Naive thymus-derived CD8-positive, alpha-beta T cell (primary cell): ENCODE measurements at places on chromosomes 16 and 17. TPM values are rescaled to one million over a fixed set of nuclear protein-coding genes. Genes with fewer than 3 reads are reported as not detected.

DNA sequence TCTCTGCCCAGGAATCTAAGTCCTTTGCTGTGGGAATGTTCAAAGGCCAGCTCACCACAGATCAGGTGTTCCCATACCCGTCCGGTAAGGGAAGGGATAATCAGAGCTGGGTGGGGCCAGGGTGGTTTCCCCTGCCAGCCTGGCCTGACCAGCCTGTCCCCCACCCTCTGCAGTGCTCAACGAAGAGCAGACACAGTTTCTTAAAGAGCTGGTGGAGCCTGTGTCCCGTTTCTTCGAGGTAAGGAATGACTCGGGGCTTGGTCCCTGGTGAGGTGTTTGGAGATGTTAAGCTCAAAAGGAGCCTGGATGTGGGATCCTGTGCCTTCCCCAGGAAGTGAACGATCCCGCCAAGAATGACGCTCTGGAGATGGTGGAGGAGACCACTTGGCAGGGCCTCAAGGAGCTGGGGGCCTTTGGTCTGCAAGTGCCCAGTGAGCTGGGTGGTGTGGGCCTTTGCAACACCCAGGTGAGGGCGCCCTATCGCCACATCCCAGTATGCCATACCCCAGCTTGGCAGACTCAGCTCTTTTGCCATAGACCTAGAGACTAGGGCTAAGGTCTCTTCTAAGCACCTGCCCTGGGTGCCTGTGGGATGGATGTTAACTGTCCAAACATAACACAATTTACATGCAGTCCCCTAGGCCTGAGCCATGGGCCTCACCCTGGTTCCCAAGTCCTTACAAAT lies 997 bp downstream of the ACADVL start:
- peaks cover 26% of the 10 kb centered on the region for H3K36me3 ChIP-seq
- peak overlapping the region; percentile 94 for H3K4me3 ChIP-seq
- no peaks in the 10 kb centered on the region for H3K27me3 ChIP-seq
- peak; percentile 47 for DNase-seq

- no peaks in the 10 kb centered on the region for H3K36me3 ChIP-seq
- no peaks in the 10 kb centered on the region for H3K27me3 ChIP-seq
- no peak overlapping the region for H3K27ac ChIP-seq
- H3K4me1 ChIP-seq = no peaks in the 10 kb centered on the region
Measured at GRCh38 chr17:9937241-9937761, 32.2 kb upstream of the RCVRN start.

The RNF222 gene
- 0.19 TPM for total RNA-seq

GRCh38 chr17:7313088-7313889 lies 1.9 kb downstream of the GPS2 start:
- no peaks in the 10 kb centered on the region for H3K27me3 ChIP-seq
- peak overlapping the region; percentile 82 for H3K4me3 ChIP-seq
- peaks cover 65% of the 10 kb centered on the region for H3K4me1 ChIP-seq
- peak overlapping the region; percentile 97 for H3K27ac ChIP-seq
- no peak for DNase-seq

The TMUB2 gene
- 45.8 TPM for total RNA-seq

DNA sequence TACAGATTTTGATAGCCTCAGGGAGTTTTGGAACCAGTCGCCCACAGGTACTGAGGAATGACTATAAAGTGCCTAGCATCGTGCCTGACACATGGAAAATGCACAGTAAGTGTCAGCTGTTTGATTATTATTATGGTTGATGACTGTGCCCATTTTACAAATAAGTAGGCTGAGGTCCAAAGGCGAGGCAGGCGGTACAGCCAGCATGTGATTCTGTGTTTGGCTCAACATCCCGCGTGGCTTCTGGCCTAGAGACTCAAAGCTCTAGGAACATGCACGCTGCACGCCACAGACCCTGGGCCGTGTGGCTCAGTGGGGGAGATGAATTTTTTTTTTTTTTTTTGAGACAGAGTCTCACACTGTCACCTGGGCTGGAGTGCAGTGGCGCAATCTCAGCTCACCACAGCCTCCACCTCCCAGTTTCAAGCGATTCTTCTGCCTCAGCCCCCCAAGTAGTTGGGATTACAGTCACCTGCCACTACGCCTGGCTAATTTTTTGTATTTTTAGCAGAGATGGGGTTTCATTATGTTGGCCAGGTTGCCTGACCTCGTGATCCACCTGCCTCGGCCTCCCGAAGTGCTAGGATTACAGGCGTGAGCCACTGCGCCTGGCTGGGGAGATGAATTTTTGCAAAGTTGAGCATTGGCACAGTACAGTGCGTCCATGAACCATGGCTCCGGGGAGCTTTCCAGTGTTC lies 57.7 kb downstream of the NKD1 start:
- no peak for DNase-seq
- H3K36me3 ChIP-seq = no peaks in the 10 kb centered on the region
- peaks cover 28% of the 10 kb centered on the region for H3K4me1 ChIP-seq
- no peak overlapping the region for H3K4me3 ChIP-seq
- H3K27ac ChIP-seq = no peak overlapping the region
- no peaks in the 10 kb centered on the region for H3K27me3 ChIP-seq

DNA sequence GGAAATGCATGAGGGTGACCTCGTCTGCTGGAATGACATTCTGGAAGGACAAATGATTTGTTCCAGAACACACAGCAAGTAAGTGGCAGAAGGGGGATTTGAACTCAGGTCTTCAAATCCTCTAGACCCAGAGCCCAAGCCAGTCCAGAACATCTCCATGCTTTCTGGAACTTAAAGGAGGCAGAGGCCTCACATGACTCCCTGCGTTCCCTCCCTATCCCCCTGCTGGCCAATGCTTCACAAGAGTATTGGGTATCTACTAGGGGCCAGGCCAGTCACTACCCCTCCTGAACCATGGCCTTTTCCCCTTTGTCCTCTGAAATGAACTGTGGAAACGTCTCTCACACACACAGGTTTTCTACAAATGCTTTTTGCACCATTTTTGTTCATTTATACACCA lies 7.6 kb upstream of the BEAN1 start:
- no peak for DNase-seq
- H3K36me3 ChIP-seq = no peaks in the 10 kb centered on the region
- no peak overlapping the region for H3K27ac ChIP-seq
- H3K27me3 ChIP-seq = peaks cover 11% of the 10 kb centered on the region
- H3K4me1 ChIP-seq = peaks cover 2% of the 10 kb centered on the region

GRCh38 chr17:17172990-17173389 lies 33.1 kb downstream of the PLD6 start:
- no peaks in the 10 kb centered on the region for H3K27me3 ChIP-seq
- peaks cover 70% of the 10 kb centered on the region for H3K36me3 ChIP-seq
- peak overlapping the region; percentile 68 for H3K27ac ChIP-seq
- DNase-seq = no peak
- H3K4me3 ChIP-seq = peak overlapping the region; percentile 26

DNA sequence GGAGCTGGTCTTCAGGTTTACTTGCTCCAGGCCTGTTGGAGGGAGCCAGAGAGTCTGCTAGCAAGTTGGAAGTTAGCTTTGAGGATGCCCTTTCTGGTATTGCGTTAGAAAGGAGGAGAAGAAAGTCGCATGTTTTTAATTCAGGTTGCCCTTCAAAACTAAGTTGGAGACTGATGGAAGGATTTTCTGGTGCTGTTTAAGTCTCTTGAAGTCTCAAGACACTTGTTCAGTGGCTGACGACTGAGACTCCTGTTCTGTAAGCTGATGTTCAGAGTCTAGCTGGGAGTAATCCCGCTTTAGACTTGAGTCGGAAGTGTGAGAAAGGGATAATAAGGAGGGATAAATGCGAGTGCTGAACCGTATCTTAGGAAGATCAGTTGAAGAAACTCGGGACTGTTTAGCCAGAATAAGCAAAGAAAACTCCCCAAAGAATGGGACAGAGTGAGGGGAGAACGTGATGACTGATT lies 740 bp downstream of the AATF start:
- peak overlapping the region; percentile 96 for H3K27ac ChIP-seq
- H3K4me3 ChIP-seq = peak overlapping the region; percentile 88
- no peak for DNase-seq
- H3K36me3 ChIP-seq = peaks cover 23% of the 10 kb centered on the region
- H3K4me1 ChIP-seq = peaks cover 36% of the 10 kb centered on the region

- peaks cover 3% of the 10 kb centered on the region for H3K36me3 ChIP-seq
- H3K27ac ChIP-seq = peak overlapping the region; percentile 98
- H3K27me3 ChIP-seq = no peaks in the 10 kb centered on the region
- DNase-seq = no peak
- peak overlapping the region; percentile 87 for H3K4me3 ChIP-seq
- peaks cover 15% of the 10 kb centered on the region for H3K4me1 ChIP-seq
Measured at GRCh38 chr17:18225642-18226283, 328 bp downstream of the LLGL1 start.

DNA sequence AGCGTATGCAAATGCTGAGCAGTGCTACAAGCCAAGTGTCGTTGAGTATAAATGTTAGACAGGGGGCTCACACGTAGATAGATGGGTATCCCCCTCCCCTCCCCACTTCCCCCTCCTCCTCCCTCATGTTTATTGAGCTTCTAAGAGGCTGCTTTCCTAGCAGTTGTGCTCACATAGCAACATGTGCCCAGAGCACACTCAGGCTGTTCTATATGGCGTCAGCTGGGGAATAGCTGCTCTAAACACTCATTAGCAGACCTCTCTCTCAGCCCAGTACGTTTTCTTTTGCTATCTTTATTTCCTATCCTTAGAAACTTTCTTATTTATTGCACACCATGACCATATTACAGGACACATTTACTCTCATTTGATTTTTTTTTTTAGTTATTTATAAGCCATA lies 1.8 kb downstream of the KCNJ2 start:
- peaks cover 22% of the 10 kb centered on the region for H3K4me1 ChIP-seq
- H3K4me3 ChIP-seq = no peak overlapping the region
- H3K27me3 ChIP-seq = peaks cover 67% of the 10 kb centered on the region
- H3K27ac ChIP-seq = no peak overlapping the region

The SAMD14 gene
- not detected for total RNA-seq

The C17orf50 gene
- 0.38 TPM for total RNA-seq

The C16orf86 gene
- total RNA-seq = 6.1 TPM

DNA sequence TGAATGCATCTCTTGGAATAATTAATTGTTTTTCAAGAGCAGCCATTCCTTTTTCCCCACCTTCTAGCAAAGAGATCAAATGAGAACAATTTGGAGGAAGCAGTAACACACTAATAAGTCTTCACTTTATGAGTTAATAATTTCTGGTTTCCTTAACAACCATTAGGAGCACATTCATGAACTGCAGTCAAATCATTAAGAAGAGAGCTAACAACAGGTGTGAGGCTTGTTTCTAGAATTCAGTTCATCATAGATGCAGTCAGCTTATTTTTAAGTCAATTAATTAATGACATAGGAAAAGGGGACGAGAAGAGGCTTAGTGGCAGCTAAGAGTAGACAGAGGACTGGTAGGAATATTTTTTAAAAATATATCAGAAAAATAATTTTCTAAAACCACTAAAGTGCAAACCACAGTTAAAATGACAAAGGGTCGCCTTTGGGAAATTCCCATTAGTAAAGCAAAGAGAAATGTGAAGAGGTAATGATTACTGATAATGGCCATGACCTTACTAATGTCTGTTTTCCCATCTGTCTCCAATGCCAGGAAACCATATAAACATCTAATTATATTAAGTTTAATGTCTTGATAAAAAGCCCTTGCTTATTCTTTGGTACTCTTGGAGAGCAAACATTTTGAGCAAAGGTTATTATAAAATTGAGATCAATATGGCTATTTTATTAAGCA lies 184.2 kb downstream of the KCNJ2 start:
- H3K4me3 ChIP-seq = no peak overlapping the region
- no peaks in the 10 kb centered on the region for H3K27me3 ChIP-seq
- DNase-seq = no peak
- no peaks in the 10 kb centered on the region for H3K36me3 ChIP-seq

The AATK gene
- total RNA-seq = 0.42 TPM

The TP53TG3B gene
- not detected for total RNA-seq

The OTOP3 gene
- not detected for total RNA-seq

GRCh38 chr17:73684183-73684582 lies 39.9 kb upstream of the SDK2 start:
- H3K4me1 ChIP-seq = no peaks in the 10 kb centered on the region
- no peak overlapping the region for H3K4me3 ChIP-seq
- DNase-seq = no peak
- H3K36me3 ChIP-seq = peaks cover 19% of the 10 kb centered on the region
- no peaks in the 10 kb centered on the region for H3K27me3 ChIP-seq
- H3K27ac ChIP-seq = no peak overlapping the region

GRCh38 chr17:66920950-66921349 lies 43.6 kb upstream of the CACNG4 start:
- no peak for DNase-seq
- H3K4me3 ChIP-seq = no peak overlapping the region
- no peaks in the 10 kb centered on the region for H3K4me1 ChIP-seq
- peaks cover 47% of the 10 kb centered on the region for H3K27me3 ChIP-seq

DNA sequence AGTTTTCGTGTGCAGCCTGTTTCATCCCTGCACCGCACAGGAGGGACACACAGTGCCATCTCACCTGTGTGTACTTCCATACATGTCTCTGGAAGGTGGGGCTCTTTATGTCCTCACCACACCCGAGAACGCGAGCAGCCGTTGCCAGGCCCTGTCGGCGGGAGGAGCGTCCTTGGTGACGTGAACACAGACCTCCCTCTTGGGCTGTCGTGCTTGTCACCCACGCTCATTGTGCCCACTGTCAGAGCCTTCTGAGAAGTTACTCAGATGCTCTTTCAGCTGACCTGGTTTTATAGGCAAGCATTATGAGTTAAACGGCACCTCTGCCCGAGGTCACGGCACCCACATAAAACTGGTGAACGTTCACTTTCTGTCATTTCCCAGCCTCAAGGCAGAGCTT lies 40.2 kb downstream of the ZNF750 start:
- no peak overlapping the region for H3K4me3 ChIP-seq
- no peak for DNase-seq
- peaks cover 8% of the 10 kb centered on the region for H3K36me3 ChIP-seq
- peaks cover 19% of the 10 kb centered on the region for H3K4me1 ChIP-seq

DNA sequence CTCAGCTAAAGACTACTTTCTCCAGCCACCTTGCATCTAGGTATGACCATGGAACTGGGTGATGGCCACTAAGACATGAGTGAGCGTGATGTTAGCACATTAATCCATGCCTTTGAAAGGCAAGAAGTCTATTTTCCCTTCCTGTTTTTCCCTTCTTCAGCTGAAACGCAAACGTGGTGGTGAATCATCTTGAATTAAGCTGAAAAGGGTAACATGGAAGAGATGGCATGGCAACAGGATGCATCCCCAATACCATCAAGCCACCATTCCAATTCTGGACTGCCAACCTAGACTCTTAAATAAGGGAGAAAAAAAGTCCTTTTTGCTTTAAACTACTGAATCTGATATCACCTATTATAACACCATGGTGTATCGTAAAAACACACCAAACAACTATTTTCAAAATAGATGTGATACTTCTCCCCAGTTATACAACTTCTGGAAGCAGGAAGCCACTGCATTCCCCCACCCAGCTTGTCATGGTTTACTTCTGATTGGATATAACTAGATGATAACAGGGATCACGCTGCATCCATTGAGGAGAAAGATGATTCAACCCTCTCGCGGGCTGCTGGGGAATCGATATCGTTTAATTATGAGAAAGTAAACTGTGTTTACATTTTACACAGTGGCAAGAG lies 368.6 kb downstream of the CDH13 start:
- H3K27me3 ChIP-seq = no peaks in the 10 kb centered on the region
- no peaks in the 10 kb centered on the region for H3K4me1 ChIP-seq
- H3K27ac ChIP-seq = no peak overlapping the region
- no peak overlapping the region for H3K4me3 ChIP-seq

The ULK2 gene
- total RNA-seq = 13.3 TPM
